Activated T-cell treated with anti-CD3 and anti-CD28 coated beads, Interleukin-2, amount 50 U/mL, for 4 hours (primary cell): ENCODE measurements at places on chromosomes 4 and X.
A peak's percentile ranks its signal among the peaks of the same experiment; 100 is the strongest.

- peak; percentile 53 for DNase-seq
Observed at GRCh38 chrX:39491548-39492297, 606.0 kb downstream of the BCOR start.

GRCh38 chr4:74364652-74365491, at the start of gene EREG:
Gene EREG (plus strand): TSS chr4:74365145. CDS start chr4:74365309, 164 bp downstream.
- DNase-seq = no peak

DNA sequence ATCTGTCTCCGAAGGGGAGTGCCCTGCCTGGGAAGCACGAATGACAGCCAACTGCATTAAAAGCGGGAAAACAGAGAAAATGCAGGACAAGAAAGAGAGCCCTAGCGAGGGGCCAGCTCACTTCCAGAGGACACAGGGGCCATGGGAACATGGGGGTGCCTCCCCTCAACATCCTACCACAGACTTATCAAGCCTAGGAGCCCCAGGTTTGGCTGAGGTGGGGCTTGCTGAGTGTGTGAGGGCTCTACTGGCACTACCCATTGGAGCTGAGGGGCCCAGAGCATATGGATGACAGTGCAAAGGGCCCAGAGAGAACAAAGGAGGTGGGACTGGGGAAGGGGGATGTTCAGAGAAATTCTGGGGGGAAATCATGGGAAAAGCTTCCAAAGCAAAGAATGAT, 101.8 kb downstream of the PJA1 start:
- DNase-seq = no peak

- no peak for DNase-seq
Observed at GRCh38 chr4:177005674-177006230, 213.0 kb upstream of the VEGFC start.

DNA sequence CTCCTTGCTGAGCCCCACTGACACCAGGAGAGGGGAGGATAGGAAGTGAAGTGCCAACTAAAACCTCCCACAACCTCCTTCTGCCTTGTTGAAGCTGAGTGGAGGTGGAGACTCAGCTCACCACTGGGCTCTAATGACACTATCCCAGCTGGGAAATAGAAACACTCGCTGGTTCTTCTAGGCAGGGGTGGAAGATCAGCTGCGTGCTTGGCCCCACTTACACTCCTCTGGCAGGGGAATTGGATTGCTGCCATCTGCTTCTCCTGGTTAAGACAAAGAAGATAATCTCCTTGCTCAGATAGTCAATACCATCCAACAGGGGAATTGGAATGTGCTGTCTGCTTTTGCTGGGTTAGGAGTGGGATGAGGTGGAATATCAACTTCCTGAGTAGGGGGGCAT, 392.5 kb downstream of the ZNF674 start:
- no peak for DNase-seq

GRCh38 chr4:113559947-113560346, 201.6 kb downstream of the CAMK2D start:
- DNase-seq = no peak

DNA sequence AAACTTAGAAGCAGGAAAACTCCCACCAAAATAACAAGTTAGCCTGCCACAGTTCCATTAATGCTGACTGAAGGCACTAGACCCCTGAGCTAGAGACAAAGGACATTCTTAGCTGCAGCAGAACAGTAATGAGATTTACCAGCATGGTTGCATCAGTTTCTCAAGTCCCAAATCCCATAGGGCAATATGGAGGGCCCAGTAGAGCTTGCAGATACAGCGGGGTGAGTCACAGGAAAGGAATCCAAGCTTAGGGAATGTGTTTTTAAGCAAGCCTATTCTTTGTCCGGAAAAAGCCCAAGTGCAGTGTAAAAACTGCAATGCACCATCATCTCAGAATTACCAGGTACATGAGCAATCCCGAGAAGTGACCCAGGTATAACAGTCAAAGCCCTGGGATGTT, 51.3 kb upstream of the EXOC1L start:
- no peak for DNase-seq

GRCh38 chr4:92100975-92101374, 202.8 kb upstream of the GRID2 start:
- DNase-seq = no peak

DNA sequence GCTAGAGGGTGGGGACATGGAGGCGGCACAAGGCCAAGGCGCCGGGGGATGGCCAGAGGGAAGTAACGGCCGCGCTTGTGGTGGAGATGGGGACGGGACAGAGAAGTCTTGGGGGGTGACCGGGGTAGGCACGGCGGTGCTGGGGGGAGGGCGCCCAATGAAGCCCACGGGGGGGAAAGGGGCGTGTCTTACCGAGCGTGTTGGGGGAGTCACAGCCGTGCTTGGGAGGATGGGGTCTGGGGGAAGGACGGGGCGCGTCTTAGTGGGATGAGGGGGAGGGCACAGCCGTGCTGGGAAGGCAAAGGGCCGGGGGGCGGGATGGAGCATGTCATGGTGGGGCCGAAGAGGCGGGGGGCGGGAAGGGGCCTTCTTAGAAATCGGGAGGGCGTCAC, 952 bp downstream of the ARSD start:
- DNase-seq = no peak
